ENCODE measurements at places on chromosomes 12 and 14. TPM values are rescaled to one million over a fixed set of nuclear protein-coding genes. Genes with fewer than 3 reads are reported as not detected.

Gene HAL
- total RNA-seq = 0.11 TPM

- no peak overlapping the region for H3K4me3 ChIP-seq
- DNase-seq = no peak
- H3K27ac ChIP-seq = no peak overlapping the region
- H3K27me3 ChIP-seq = no peaks in the 10 kb centered on the region
- H3K36me3 ChIP-seq = peaks cover 54% of the 10 kb centered on the region
- H3K4me1 ChIP-seq = peaks cover 2% of the 10 kb centered on the region
Measured at GRCh38 chr12:55818140-55818728, 393 bp downstream of the ORMDL2 start.

DNA sequence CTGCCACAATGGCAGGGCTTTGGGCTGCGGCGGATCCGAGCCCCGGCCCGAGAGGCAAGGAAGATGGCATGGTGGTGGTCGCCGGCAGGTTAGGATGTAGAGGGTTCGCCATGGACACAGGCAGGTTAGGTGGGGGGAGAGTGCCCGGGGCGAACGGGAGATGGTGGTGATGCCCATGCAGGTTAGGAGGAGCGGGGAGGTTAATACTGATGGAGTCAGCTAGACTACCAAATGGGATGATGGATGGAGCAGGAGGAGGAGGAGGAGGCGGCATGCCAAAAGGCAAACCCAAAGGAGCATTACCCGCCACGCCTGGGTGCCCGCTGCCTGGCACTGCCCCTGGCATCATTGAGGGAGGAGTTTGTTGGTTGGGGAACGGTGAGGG, 6.2 kb downstream of the MYL6 start:
- no peak overlapping the region for H3K27ac ChIP-seq
- peaks cover 5% of the 10 kb centered on the region for H3K4me1 ChIP-seq
- no peak overlapping the region for H3K4me3 ChIP-seq
- H3K36me3 ChIP-seq = peaks cover 68% of the 10 kb centered on the region
- H3K27me3 ChIP-seq = no peaks in the 10 kb centered on the region

- no peak overlapping the region for H3K27ac ChIP-seq
- H3K4me3 ChIP-seq = no peak overlapping the region
- no peaks in the 10 kb centered on the region for H3K4me1 ChIP-seq
- no peaks in the 10 kb centered on the region for H3K27me3 ChIP-seq
- DNase-seq = no peak
Measured at GRCh38 chr14:55399852-55400251, 11.8 kb downstream of the ATG14 start.

DNA sequence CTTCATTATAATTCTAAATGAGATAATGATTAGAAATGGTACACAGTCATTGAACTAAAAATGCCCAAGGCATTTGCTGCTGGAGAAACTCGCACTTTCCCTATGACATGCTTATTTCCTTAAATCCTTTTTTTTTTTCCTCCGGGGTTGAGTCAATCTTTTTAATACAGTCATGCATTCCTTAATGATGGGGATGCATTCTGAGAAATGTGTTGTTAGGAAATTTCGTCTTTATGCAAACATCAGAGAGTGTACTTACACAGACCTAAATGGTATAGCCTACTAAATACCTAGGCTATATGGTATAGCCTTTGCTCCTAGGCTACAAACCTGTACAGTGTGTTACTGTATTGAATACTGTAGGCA, 29.8 kb upstream of the DACT1 start:
- no peak overlapping the region for H3K4me3 ChIP-seq
- no peak overlapping the region for H3K27ac ChIP-seq
- H3K36me3 ChIP-seq = no peaks in the 10 kb centered on the region
- H3K4me1 ChIP-seq = peaks cover 3% of the 10 kb centered on the region

- H3K4me3 ChIP-seq = no peak overlapping the region
- no peak for DNase-seq
- H3K4me1 ChIP-seq = peaks cover 4% of the 10 kb centered on the region
- no peaks in the 10 kb centered on the region for H3K27me3 ChIP-seq
Measured at GRCh38 chr12:6226002-6226678, 25.9 kb downstream of the CD9 start.

Gene CYP27B1
- 6.1 TPM for total RNA-seq

Gene NYNRIN
- total RNA-seq = 18.1 TPM

Gene CNPY2
- total RNA-seq = 221 TPM

Gene SLC38A4
- total RNA-seq = 0.96 TPM

GRCh38 chr14:23409475-23409874, 1.4 kb upstream of the MYH6 start:
- no peak for DNase-seq
- H3K4me3 ChIP-seq = no peak overlapping the region
- H3K4me1 ChIP-seq = no peaks in the 10 kb centered on the region
- no peaks in the 10 kb centered on the region for H3K36me3 ChIP-seq

Gene KLHDC1
- not detected for total RNA-seq

Gene SMCO2
- 0.20 TPM for total RNA-seq

Gene TMEM121
- 1.0 TPM for total RNA-seq

- H3K4me1 ChIP-seq = no peaks in the 10 kb centered on the region
- H3K27me3 ChIP-seq = no peaks in the 10 kb centered on the region
- H3K4me3 ChIP-seq = no peak overlapping the region
- no peak for DNase-seq
- no peak overlapping the region for H3K27ac ChIP-seq
- no peaks in the 10 kb centered on the region for H3K36me3 ChIP-seq
Measured at GRCh38 chr12:81224626-81225025, 146.7 kb downstream of the ACSS3 start.

DNA sequence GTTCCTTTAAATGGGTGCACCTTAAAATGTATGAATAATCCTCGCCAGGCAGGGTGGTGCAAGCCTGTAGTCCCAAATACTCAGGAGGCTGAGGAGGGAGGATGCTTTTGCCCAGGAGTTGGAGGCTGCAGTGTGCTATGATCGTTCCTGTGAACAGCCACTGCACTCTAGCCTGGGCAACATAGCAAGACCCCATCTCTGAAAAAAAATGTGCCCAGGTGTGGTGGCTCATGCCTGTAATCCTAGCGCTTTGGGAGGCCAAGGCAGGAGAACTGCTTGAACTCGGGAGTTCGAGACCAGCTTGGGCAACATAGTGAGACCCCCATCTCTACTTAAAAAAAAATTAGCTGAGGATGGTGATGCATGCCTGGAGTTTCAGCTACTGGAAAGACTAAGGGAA, 39.6 kb downstream of the ACACB start:
- no peaks in the 10 kb centered on the region for H3K27me3 ChIP-seq
- H3K36me3 ChIP-seq = no peaks in the 10 kb centered on the region
- peak overlapping the region; percentile 90 for H3K4me3 ChIP-seq
- DNase-seq = no peak
- no peaks in the 10 kb centered on the region for H3K4me1 ChIP-seq

GRCh38 chr14:61211476-61212255, 69.5 kb downstream of the TMEM30B start:
- no peaks in the 10 kb centered on the region for H3K36me3 ChIP-seq
- no peaks in the 10 kb centered on the region for H3K4me1 ChIP-seq
- DNase-seq = no peak
- H3K27me3 ChIP-seq = no peaks in the 10 kb centered on the region
- H3K27ac ChIP-seq = no peak overlapping the region

DNA sequence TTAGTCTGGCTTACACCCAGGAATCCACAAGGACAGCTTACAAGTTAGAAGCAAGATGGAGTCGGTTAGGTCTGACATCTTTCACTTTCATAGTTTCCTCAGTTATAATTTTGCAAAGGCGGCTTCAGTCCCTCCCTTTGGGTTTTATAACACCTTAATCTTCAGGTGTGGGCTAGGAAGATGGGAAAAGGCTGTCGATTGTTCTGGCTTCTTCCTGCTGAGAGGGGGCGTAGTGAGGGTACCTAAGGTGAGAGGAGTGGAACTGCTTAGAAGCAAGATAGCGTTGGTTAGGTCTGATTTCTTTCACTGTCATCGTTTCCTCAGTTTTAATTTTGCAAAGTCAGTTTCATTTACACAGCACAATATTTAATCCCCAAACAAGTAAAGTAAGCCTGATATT, 10.1 kb downstream of the A2ML1 start:
- no peak for DNase-seq
- 0 out of 2 replicates have a peak, but pooled peaks cover under 1% of the 10 kb centered on the region for H3K36me3 ChIP-seq
- peaks cover 9% of the 10 kb centered on the region for H3K4me1 ChIP-seq
- no peak overlapping the region for H3K27ac ChIP-seq

- H3K4me3 ChIP-seq = no peak overlapping the region
- no peak for DNase-seq
- no peak overlapping the region for H3K27ac ChIP-seq
- peaks cover 19% of the 10 kb centered on the region for H3K4me1 ChIP-seq
- peaks cover 5% of the 10 kb centered on the region for H3K36me3 ChIP-seq
Measured at GRCh38 chr14:59333668-59334067, 131.5 kb downstream of the GPR135 start.

GRCh38 chr12:131442337-131442918, 268.5 kb upstream of the SFSWAP start:
- no peaks in the 10 kb centered on the region for H3K36me3 ChIP-seq
- no peak overlapping the region for H3K27ac ChIP-seq
- no peaks in the 10 kb centered on the region for H3K27me3 ChIP-seq
- no peak for DNase-seq

- H3K27ac ChIP-seq = no peak overlapping the region
- H3K36me3 ChIP-seq = no peaks in the 10 kb centered on the region
- H3K4me1 ChIP-seq = no peaks in the 10 kb centered on the region
- no peak overlapping the region for H3K4me3 ChIP-seq
- no peak for DNase-seq
Measured at GRCh38 chr14:68279777-68280233, 460.2 kb downstream of the RAD51B start.

- H3K27me3 ChIP-seq = no peaks in the 10 kb centered on the region
- H3K4me3 ChIP-seq = no peak overlapping the region
- H3K27ac ChIP-seq = no peak overlapping the region
- DNase-seq = no peak
- H3K4me1 ChIP-seq = no peaks in the 10 kb centered on the region
Measured at GRCh38 chr14:95011445-95012006, 145.8 kb downstream of the DICER1 start.

- no peaks in the 10 kb centered on the region for H3K27me3 ChIP-seq
- DNase-seq = no peak
- H3K27ac ChIP-seq = no peak overlapping the region
- peaks cover 9% of the 10 kb centered on the region for H3K4me1 ChIP-seq
- no peak overlapping the region for H3K4me3 ChIP-seq
- 0 out of 3 replicates have a peak, but pooled peaks cover 2% of the 10 kb centered on the region for H3K36me3 ChIP-seq
Measured at GRCh38 chr14:102833341-102833740, 56.1 kb downstream of the TRAF3 start.

- no peak for DNase-seq
- no peak overlapping the region for H3K27ac ChIP-seq
- H3K4me3 ChIP-seq = no peak overlapping the region
- no peaks in the 10 kb centered on the region for H3K27me3 ChIP-seq
- no peaks in the 10 kb centered on the region for H3K4me1 ChIP-seq
Measured at GRCh38 chr14:37251775-37252174, 54.0 kb downstream of the MIPOL1 start.

- no peak overlapping the region for H3K27ac ChIP-seq
- H3K27me3 ChIP-seq = peaks cover 23% of the 10 kb centered on the region
- no peaks in the 10 kb centered on the region for H3K4me1 ChIP-seq
- no peak overlapping the region for H3K4me3 ChIP-seq
- no peak for DNase-seq
Measured at GRCh38 chr12:47901718-47902093, 3.1 kb downstream of the VDR start.

Gene ORMDL2
- total RNA-seq = 51.3 TPM

DNA sequence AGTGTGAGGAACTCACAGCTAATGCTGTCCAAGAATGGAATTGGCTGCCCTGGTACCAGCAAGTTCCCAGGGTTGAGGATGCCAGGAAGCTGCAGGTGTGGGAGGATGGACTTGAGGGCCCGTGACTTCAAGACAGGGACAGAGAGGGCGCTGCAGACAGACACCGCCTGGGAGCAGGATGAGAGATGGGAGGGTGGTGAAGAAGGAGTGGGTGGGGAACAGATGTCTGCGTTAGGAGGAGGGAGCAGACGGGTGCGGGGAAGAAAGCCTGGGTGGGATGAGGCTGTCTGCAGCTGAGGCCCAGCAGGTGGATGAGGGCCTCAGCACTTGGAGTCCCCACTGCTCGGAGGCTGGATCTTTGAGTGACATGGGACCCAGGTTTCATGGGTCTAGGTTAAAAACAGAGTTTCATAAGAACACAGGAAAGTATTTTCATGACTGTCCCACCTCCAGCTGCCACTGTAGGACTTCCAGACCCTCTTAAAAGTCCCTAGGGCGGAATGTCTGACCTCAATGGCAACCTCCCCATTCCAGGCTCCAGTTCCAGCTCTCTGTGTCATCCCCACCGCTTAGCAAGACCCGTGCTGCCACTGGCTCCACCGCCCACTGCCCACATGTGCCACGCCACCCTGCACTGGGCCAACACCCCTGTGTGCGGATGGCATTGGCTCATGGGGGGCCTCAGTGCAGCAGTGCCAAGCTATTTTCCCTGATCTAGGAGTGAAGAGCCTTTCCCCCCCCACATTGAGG, 70.3 kb upstream of the SCN8A start:
- H3K4me3 ChIP-seq = no peak overlapping the region
- H3K4me1 ChIP-seq = no peaks in the 10 kb centered on the region
- no peak overlapping the region for H3K27ac ChIP-seq
- no peaks in the 10 kb centered on the region for H3K27me3 ChIP-seq
- peak; percentile 80 for DNase-seq
- no peaks in the 10 kb centered on the region for H3K36me3 ChIP-seq

DNA sequence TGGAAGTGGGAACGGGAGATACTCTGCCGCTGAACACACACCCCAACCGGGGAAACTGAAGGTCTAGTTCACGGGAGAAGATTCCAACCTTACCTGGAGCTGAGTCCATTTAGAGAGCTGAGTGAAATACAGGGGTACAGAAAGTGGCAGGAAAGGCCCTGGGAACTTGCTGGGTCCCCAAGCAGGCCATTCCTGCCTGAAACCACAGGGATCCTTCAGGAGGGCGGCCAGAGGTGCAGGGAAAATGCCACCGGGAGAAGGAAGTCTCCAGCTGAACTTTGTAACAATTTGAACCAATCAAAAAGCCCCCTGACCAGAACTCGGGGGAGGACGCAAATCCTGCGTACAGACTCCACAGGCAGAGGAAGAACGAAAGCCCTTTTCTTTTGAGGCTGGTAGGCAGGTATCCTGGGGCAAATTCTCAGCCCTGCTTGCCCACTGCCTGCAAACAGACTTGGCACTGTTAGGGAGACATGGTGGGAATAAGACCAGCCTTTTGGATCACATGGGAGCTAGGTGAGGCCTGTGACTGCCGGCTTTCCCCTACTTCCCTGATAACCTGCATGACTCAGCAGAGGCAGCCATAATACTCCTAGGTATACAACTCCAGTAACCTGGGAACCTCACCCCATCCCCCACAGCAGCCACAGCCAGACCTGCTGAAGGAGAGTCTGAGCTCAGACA, 170.9 kb downstream of the SEC23A start:
- peak; percentile 32 for DNase-seq
- H3K27ac ChIP-seq = no peak overlapping the region
- H3K27me3 ChIP-seq = no peaks in the 10 kb centered on the region
- no peak overlapping the region for H3K4me3 ChIP-seq

DNA sequence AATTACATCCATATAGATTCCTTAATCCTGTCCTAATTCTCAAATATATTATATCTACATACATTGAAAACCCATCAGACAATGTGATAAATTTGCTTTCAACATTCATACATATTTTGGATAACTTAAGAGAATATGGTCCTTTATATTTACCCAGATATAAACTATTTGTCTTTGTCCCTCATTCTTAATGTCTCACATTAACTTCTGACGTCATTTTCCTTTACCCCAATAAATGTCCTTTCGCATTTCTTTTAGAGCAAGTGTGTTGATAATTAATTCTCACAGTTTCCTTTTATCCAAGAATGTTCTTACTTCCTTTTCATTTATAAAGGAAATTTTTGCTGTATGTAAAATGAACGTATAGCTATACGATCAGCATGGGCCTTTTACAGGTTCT, 12.6 kb upstream of the PTPRR start:
- no peak overlapping the region for H3K27ac ChIP-seq
- no peak for DNase-seq
- no peaks in the 10 kb centered on the region for H3K36me3 ChIP-seq
- H3K4me3 ChIP-seq = no peak overlapping the region

Data from H9 (cell line).